Thyroid gland (tissue), 4 donors: ENCODE measurements at places on chromosomes 5 and 9. TPM values are rescaled to one million over a fixed set of nuclear protein-coding genes. Genes with fewer than 3 reads are reported as not detected.

Gene MGAT1
- 155 TPM for total RNA-seq

Gene SPOCK1
- total RNA-seq: 15.8 TPM

Gene RASGEF1C
- 4.0 TPM for total RNA-seq

Gene IL4
- total RNA-seq: not detected

Gene OTULINL
- 7.4 TPM for total RNA-seq

Gene GHR
- 10.9 TPM for total RNA-seq

GRCh38 chr9:23493219-23493618 is 332.8 kb downstream of the ELAVL2 start:
- H3K4me1 ChIP-seq: no peaks in the 10 kb centered on the region
- no peaks in the 10 kb centered on the region for H3K36me3 ChIP-seq
- DNase-seq: no peak
- H3K4me3 ChIP-seq: no peak overlapping the region
- H3K27me3 ChIP-seq: no peaks in the 10 kb centered on the region
- no peak overlapping the region for H3K27ac ChIP-seq

DNA sequence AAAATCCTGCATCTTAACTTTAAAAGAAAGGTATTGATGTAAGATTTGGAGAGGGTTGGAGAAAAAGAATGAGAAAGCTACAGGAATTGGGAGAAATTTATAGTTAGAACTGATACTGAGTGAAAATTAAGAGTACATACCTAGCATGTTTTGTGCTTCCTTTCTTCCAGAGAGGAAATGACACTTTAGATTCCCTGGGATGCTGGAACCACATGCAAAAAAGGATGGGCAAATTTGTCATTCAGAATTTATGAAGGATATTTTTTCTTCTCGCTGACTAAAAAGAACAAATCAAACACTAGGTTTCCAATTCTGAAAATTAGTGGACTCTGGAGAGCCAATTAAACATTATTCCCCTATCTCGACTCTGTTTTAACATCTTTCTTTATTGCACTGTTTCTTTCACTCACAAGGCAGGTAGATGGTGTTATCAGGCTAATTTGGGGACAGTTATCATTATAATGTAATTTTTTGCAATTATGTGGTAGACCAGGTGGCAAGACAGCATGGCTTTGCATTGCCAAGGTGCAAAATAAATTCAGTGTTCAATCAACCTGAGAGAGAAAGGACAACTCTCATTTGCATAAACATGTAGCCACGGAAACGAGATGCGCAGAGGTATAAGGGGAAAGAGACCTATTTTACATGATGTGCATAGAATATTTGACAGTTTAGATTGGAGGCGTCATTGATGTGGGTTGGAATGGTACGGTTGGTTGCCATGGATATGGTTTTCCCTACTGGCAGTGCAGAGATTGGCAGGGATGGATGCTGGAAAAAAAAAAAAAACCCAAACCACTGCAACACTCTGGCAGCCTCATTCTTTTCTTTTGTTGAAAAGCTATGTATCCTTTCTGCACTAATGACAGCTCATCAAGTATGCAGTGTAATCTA is 320.4 kb upstream of the CCNH start:
- H3K4me3 ChIP-seq: no peak overlapping the region
- H3K27me3 ChIP-seq: no peaks in the 10 kb centered on the region
- H3K36me3 ChIP-seq: no peaks in the 10 kb centered on the region
- no peak for DNase-seq

- H3K27me3 ChIP-seq: no peaks in the 10 kb centered on the region
- peaks cover 14% of the 10 kb centered on the region for H3K4me1 ChIP-seq
- H3K36me3 ChIP-seq: no peaks in the 10 kb centered on the region
- peak overlapping the region; percentile 31 for H3K27ac ChIP-seq
- no peak overlapping the region for H3K4me3 ChIP-seq
These were observed 269.4 kb downstream of the CWC27 start for GRCh38 chr5:65037831-65038815.

DNA sequence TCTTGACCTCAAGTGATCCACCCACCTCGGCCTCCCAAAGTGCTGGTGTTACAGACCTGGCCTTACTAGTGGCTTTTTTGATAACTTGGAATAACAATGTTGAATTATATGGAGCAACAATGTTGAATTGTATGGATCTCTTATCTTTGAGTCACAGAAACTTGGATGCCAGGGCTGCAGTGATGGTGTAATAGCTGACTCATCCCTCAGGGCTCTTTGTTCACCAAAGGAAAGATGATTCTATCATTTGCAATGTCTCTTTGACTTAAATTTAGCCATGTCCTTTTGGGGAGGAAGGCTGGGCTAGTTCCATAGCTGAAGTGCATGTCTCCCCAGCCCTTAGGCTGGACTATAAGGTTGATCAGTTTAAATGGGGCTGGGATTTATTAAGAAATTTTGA is 172.3 kb downstream of the PDZD2 start:
- H3K4me3 ChIP-seq: no peak overlapping the region
- no peaks in the 10 kb centered on the region for H3K27me3 ChIP-seq
- no peaks in the 10 kb centered on the region for H3K4me1 ChIP-seq
- H3K27ac ChIP-seq: no peak overlapping the region

GRCh38 chr5:59503220-59503619 is 390.3 kb downstream of the PDE4D start:
- no peak for DNase-seq
- no peak overlapping the region for H3K27ac ChIP-seq
- no peak overlapping the region for H3K4me3 ChIP-seq
- no peaks in the 10 kb centered on the region for H3K36me3 ChIP-seq
- no peaks in the 10 kb centered on the region for H3K4me1 ChIP-seq
- H3K27me3 ChIP-seq: no peaks in the 10 kb centered on the region

GRCh38 chr5:93829346-93829745 is 87.9 kb upstream of the POU5F2 start:
- DNase-seq: no peak
- H3K27me3 ChIP-seq: no peaks in the 10 kb centered on the region
- H3K36me3 ChIP-seq: no peaks in the 10 kb centered on the region
- no peak overlapping the region for H3K27ac ChIP-seq

DNA sequence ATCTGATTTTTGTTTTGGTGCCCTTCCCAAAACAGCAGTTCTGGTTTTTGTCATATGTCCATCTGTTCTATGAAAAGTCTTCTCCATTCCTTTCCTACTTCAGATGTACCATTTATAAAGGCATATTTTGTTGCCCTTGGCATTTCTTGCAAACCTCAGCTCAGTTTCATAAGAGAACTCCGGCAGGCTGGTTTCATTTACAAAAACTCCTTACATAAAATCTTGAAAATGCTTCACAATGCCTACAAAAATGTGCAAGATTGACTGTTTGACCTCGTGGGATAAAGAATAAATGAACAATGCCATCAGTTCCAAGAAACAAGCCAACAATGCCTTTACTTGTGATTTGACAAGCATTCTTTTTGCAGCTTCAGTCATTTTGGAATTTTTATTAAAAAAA is 39.1 kb upstream of the CTNNAL1 start:
- no peaks in the 10 kb centered on the region for H3K27me3 ChIP-seq
- no peak overlapping the region for H3K27ac ChIP-seq
- peaks cover 64% of the 10 kb centered on the region for H3K36me3 ChIP-seq
- H3K4me1 ChIP-seq: no peaks in the 10 kb centered on the region

DNA sequence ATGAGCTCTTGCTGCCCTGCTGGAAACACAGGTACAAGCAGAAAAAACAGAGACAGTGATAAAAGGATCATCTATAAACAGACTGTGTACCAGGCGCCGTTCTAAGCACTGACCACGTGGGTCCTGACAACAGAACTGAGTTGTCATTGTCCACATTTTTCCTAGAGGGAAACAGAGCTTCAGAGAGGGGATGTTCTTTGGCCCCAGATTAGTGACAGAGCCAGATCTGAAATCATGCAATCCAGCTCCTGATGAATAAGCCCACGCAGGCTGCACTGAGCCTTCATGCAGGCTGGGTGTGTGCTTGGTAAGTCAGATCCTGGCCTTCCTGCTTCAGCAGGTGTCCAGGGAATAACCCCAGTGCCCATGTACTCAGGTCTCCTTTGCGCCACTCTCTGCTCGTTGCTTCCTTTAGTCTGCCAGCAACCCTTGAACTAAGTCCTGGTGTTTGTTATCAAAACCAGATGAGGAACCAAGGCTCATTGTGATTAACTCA is 22.8 kb upstream of the TCF7 start:
- no peaks in the 10 kb centered on the region for H3K36me3 ChIP-seq
- H3K27me3 ChIP-seq: no peaks in the 10 kb centered on the region
- H3K4me3 ChIP-seq: no peak overlapping the region
- no peak for DNase-seq

DNA sequence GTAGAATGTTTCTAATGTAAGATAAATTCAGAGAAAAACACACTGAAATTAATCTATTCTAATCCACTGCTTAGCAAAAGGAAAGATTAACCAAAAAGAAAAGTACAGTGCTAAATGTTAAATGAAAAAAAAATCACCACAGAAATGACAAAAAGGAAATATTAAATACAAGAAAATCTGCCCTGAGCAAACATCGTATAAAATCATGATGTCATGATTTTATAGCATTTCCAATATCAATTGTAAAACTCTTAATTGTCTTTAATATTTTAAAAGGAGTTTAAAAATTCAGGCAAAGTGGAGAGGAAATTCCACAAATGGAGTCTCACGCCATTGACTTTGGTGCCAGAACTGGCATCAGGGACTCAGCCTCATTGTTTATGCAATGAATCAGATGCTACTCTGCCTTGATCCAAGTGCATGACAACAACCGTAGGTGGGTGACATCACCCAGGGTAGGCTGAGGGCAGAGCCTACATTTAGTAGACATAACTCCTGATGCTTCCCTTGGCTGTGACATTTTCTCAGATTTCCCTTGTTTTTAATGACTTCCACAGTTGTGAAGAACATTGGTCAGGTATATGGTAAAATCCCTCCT is 696.8 kb downstream of the SEMA5A start:
- H3K27ac ChIP-seq: no peak overlapping the region
- H3K4me3 ChIP-seq: no peak overlapping the region
- H3K27me3 ChIP-seq: no peaks in the 10 kb centered on the region
- H3K4me1 ChIP-seq: no peaks in the 10 kb centered on the region
- no peaks in the 10 kb centered on the region for H3K36me3 ChIP-seq

DNA sequence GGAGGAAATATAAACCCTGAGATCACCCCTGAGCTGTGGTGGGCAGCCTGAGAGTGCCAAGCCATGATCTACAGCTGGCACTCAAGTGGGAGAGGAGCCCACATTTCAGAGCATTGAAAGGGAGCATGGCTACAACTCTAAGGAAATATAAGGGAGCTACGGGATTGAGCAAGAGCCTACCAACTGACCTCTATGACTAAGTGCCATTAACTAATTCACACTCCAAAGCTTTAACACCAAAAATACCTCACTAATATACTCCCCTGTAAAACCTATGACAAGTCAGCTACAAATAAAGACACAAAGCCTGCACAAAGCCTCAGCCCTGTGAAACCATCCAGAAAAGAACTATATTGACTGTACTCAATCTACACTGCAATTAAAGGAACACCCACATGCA is 286.8 kb upstream of the RPS23 start:
- H3K27ac ChIP-seq: no peak overlapping the region
- no peaks in the 10 kb centered on the region for H3K36me3 ChIP-seq
- DNase-seq: no peak
- H3K4me3 ChIP-seq: no peak overlapping the region

DNA sequence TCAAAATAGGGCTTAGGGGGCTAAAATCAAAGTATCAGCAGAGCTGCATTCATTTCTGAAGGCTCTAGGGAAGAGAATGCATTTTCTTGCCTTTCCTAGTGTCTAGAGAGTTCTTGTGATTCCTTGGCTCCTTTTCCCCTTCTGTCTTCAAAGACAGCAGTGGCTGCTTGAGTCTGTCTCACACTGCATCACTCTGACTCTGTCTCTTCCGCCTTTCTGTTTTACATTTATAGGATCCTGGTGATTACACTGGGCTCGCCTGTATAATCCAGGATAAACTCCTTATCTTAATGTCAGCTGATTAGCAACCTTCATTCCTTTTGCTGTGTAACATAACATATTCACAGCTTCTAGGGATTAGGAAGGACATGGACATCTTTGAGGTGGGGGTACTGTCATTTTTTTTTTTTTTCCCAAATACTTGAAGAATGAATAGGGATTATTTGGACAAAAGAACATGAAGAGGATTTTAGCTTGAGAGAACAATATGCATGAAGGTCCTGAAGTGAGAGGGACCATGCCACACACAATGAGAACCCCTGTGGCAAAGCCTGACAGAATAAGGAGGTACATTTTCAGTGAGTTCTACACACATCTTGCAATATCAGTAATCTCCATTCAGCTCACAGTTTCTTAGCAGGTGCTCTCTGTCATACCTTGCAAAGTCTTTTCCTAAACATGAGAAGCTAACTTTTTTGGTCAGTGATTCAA is 267.6 kb downstream of the FAM170A start:
- no peak for DNase-seq
- H3K27ac ChIP-seq: no peak overlapping the region
- H3K4me1 ChIP-seq: no peaks in the 10 kb centered on the region

DNA sequence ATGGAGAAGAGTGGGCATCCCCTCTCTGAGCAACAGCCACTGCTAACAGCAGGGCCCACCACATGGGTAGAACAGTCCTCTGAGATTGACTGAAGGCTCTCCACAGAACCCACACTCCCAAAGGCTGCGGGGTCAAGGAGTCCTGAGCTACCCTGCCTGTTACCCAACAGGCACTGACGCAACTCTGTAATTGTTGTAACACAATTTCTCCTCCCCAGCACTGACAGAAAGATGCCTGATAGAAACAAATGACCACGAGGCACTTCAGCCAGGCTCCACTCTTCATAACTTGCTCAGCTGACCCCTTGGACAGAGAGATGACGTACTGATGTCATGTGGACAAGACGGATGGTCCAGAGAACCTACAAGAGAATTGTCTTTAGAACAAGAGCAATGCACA is 220.7 kb downstream of the SPOCK1 start:
- no peak for DNase-seq
- no peaks in the 10 kb centered on the region for H3K36me3 ChIP-seq
- no peak overlapping the region for H3K4me3 ChIP-seq
- no peaks in the 10 kb centered on the region for H3K27me3 ChIP-seq
- H3K27ac ChIP-seq: no peak overlapping the region

- no peak for DNase-seq
- no peak overlapping the region for H3K27ac ChIP-seq
- H3K4me1 ChIP-seq: peaks cover 25% of the 10 kb centered on the region
- H3K27me3 ChIP-seq: no peaks in the 10 kb centered on the region
- no peak overlapping the region for H3K4me3 ChIP-seq
These were observed 457.9 kb upstream of the PTGER4 start for GRCh38 chr5:40221796-40222195.
